ENCODE measurements at places on chromosomes 7 and 10.

- DNase-seq, result no peak
These were observed 92.2 kb downstream of the NRF1 start for GRCh38 chr7:129703751-129704150.

DNA sequence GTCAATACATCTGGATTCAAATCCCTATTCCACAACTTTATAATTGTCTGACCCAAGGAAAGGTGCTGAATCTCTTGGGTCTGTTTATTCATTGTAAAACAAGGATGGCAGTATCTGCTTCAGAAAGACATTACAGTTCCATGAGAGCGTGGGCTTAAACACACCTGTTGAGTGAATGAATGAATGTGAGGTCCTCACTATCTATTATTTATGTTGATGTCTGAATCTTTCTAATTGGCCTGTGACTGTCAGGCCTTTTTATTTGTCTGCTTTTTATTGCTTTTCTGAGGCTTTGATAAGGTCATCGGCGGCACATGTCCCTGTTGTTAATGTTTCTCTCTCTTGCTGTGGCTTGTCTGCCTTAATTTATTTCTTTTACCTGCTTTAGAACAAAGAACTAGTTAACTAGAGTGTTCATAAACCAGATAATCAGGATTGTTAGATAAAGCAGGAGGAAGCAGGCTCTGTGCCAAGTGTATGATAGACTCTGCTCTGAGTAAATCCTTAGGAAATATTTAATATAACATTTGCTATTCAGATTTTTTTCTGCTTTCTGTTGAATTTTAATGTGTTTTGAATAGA lies 42.3 kb upstream of the CYCS start:
- DNase-seq, result no peak

GRCh38 chr7:4085937-4086691 lies 596.0 kb upstream of the FOXK1 start:
- no peak for DNase-seq

DNA sequence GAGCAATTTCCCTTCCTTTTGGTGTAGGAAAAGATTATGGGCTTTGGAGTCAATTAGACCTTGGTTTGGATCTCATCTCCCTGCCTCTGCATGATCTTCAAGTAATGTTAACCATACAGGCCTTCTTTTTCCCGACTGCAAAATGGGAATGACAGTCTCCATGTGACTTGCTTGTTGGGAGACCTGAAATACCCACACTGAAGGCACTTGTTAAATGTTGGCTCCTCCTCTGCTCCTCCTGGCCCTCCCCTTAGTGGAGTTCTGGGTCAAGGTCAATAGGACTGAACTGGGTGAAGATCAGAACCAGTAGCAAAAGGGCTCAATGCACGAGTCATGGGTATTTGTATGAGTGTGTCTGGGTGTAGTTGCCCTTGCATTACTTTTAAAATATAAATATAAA lies 179.4 kb upstream of the PRR15 start:
- DNase-seq, result no peak

DNA sequence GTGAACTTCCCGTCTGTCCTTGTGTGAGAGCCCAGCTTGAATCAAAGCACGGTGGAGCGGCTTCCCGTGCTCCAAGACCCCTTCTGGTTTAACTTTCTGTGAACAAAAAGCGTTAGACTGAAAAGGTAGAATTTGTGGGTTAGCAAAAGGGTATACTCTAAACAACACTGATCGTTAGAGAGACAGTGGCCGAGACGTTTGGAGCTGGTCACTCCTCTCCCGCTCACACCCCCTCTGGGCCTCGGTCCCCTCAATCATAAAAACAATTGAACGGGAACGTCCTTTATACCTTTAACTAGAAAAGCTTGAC lies 502 bp downstream of the PRKRIP1 start:
- no peak for DNase-seq

- DNase-seq, result peak; percentile 81
These were observed at the start of gene GNAI1 for GRCh38 chr7:80134536-80135308. TSS of gene GNAI1 (plus strand) at chr7:80134831. CDS start at chr7:80135161, 330 bp downstream.

DNA sequence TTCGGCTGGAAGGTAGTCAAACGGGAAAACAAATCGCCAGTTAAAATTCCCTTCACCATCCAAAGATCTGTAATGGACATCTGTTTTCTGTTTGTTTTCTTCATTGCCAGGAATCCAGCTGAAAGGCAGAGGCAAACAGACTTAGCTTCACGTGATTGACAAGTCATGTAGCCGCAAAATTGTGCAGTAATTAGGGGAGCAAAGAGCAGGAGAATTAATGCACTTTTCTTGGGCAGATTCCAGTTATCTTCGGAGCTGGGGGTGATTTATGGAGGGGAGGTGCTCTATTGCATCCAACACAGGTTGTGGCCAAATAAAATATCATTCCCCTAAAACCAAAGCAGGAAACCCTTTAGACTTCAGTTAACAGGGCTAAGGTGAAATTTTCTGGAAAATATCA lies 162.2 kb downstream of the MYOF start:
- no peak for DNase-seq

DNA sequence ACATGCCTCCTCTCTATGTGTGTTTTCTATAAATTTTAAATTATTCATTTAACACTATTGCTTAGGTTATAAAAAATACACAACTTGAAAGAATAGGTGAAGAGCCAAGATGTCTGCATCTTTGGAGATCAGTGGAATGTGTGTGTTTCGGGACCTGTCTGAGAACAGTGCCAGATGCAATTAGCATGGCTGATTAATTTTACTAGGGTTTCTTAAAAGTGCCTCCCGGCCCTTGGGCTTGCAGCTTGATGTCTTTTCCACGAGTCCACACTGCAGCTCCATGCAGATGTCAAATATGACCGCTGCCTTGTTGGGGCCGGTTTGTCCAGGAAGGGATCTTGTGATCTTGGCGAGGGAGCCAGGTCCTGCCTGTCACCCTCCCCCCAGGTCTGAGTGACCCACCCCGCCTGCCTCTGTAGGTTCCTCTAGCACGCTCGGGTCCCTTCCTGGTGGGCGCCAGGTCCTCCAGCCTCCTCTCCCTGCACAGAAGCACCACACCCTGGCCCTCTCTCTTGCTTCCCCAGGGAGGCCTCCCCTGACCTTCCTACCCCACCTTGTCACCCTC lies 20.7 kb downstream of the LHPP start:
- DNase-seq, result no peak

DNA sequence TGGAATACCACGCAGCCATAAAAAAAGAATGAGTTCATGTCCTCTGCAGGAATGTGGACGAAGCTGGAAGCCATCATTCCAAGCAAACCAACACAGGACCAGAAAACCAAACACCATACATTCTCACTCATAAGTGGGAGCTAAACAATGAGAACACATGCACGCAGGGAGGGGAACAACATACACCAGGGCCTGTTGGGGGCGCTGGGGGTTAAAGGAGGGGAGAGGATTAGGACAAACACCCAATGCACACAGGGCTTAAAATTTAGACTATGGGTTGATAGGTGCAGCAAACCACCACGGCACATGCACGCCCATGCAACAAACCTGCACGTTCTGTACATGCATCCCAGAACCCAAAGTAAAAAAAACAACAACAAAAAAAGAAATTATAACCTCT lies 23.3 kb downstream of the RNF133 start:
- no peak for DNase-seq

- no peak for DNase-seq
These were observed 37.7 kb downstream of the TRIL start for GRCh38 chr7:28920424-28920823.

GRCh38 chr7:8305625-8306388 lies 43.8 kb upstream of the ICA1 start:
- no peak for DNase-seq

All from NCI-H526 treated with DMSO at 0.1 percent for 48 hours (cell line).